HTR-8/SVneo (cell line): ENCODE measurements at places on chromosomes 7 and 10.

- no peak for DNase-seq
These were observed 224.5 kb upstream of the SEMA3E start for GRCh38 chr7:83873459-83873858.

GRCh38 chr10:119104654-119105015 is 722 bp downstream of the DENND10 start:
- DNase-seq = no peak

DNA sequence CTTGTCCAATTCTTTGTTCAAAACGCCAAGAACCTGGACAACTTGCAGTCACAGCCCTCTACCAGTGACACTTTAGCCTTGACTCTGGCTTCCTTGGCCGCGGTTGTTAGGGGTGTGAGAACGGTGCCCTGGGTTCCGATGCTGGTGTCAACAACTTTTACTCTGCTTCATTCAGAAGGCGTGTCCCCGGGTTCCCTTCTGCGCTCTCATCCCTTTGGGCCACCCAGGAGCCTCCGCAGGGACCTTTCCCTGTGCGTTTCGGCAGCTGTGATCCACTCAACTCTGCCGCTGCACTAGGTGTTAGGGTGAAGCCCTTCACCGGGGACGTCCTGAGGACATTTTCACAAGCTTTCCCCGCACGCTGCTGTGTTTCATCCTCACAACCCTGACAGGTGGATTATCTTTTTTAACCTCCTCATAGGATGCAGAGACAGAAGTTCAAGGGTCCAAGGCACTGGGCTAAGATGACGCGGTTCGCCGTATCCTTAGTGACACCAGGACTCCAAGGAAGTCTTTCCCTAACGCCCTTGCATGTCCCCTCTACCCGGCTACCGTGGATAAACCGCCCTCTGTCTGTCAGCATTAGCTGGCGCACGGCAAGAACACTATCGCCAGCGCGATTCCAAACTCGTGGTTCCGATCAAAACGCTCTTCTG is 133.5 kb upstream of the SHH start:
- no peak for DNase-seq

GRCh38 chr7:28626624-28627262 is 214.4 kb downstream of the CREB5 start:
- peak; percentile 35 for DNase-seq

GRCh38 chr7:38311329-38311937 is 38.0 kb upstream of the TARP start:
- no peak for DNase-seq

GRCh38 chr10:110017052-110017451 is 9.3 kb downstream of the ADD3 start:
- no peak for DNase-seq

DNA sequence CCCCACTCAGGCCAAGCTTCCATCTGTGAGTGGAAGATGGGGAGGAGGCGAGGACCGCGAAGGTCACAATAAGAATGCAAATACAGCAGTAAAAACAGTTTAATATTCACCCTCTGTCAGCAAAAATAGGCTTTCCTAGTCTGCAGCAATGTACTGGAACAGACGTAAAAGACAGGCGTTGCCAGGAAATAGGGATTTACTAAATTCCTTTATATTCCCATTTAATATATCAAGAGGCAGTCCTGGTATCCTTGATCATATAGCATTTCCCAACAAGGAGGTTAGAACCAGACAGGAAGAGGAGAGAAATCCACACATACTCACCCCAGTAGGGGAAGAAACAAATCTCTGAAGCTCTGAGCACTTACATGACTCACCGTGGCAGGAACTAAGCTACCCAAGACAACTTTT is 1054.9 kb upstream of the C7orf33 start:
- peak; percentile 14 for DNase-seq

- DNase-seq = no peak
These were observed 9.7 kb downstream of the MIOS start for GRCh38 chr7:7576344-7576743.

- no peak for DNase-seq
These were observed 142.4 kb upstream of the BMPER start for GRCh38 chr7:33762911-33763306.

GRCh38 chr10:129193148-129193547 is 273.9 kb upstream of the MGMT start:
- DNase-seq = no peak

- DNase-seq = no peak
These were observed 51.1 kb upstream of the TSPAN13 start for GRCh38 chr7:16702441-16702840.

- DNase-seq = no peak
These were observed 9.5 kb upstream of the RBM20 start for GRCh38 chr10:110634527-110635209.

- DNase-seq = no peak
These were observed 118.9 kb upstream of the CCDC6 start for GRCh38 chr10:60025279-60025678.

DNA sequence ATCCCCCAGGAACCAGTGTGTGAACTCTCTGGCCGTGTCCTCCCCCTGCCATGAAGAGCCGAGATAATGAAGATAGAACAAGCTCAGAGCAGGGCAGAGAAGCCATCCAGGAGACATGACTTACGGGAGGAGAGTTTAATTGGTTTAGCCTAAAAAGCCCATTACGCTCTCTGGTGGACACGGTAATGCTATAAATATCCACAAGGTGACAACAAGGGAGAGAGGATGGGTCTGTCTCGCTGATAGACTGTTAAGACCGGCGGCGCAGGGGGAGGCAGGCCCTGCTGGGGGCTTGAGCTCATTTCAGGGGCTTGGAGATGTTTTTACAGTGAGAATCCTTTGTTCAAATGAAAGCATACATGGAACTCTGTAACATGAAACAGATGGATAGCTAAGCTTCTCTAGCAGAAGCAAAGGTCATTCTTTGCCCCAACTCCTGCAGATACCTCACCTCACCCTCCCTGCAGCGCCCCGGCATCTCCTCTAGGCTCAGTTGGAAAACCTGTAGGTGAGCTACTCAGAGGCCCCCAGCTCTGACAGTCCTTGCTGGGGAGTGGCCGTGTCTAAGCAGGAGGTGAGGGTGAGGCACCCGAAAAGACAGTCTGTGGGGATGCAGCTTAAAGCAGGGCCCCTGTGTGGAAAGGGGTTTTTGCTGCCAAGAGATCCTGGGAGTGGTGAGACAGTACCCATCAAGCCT is 40.8 kb upstream of the LOXL4 start:
- DNase-seq = no peak

GRCh38 chr7:80950550-80950967 is 31.7 kb upstream of the SEMA3C start:
- no peak for DNase-seq

DNA sequence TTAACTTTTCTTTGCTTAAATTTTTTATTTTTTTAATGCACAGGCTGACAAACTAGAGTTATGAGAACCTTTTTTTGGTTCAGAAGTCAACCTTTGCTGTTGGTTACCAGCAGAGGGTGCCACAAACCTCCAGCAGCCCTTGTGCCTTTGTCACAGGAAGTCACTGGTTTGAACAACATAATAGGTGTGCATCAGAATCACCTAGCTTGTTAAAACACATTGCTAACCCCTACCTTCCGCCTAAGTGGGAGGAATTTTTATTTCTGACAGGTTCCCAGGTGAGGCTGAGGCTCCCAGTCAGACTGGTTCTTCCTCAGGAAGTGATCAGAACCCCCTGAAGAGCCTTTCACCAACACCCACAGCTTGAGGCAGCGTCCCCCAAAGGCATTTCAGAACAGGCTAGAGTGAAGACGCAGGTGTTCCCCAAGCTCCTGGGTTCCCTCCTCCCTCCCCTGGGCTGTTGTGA is 22.6 kb upstream of the VDAC2 start:
- DNase-seq = peak; percentile 61

DNA sequence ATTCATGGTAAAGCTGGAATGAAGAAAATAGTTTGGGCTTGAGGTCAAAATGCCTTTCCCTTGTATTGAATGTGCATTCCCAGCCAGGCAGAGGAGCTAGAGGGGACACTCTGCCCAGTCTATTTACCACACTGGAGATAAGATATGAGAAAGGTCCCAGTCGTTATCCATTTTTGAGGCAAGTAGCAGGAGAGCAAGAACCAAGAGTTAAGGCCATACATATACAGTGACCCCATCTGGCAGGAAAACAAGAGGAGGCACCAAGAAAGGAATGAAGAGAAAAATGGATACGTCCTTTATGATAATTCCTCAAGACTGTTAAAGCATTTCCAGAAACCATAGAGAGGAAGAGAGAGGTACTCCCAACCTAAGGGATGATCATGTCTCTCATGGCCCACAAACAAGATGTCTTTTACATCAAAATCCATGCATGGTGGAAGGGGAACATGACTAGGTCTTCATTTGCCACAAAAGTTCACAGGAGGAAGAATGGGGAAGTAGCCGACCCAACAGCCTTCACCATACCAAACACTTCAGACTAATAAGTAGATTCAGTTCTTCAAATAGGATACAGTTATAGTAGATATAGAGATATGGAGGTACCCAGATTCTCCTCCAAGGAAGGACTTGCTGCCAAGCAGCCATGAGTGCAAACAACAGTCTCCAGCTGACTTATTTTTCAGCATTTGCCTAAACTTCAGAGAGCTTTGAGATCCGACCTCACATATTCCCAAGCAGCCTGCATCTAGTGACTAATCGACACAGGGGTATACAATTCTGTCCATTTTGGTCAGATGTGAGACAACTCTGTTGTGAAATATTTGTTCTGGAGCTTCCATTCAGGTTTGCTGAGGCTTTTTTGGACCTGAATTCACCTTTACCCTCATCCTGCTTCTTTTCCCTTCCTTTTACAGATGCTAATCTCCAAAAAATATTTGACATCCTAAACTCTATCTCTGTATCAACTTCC is 61.1 kb upstream of the CCDC71L start:
- DNase-seq = no peak

DNA sequence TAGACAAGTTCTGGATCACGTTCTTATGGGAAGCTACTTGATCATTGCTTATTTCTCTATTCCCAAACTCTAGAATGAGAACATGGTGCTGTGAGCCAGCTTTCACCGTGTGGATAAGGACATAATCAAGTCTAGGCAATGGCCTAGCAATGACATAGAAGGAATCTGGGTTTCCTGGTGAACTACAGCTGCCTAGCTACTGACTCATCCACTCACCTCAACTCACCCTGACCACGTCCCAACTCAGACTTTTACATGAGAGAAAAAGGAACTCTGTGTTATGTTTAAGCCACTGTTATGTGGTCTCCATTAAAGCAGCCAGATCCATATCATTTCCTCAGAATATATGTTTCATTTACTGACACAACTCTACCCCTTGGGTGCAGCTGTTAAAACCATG is 18.8 kb upstream of the MET start:
- peak; percentile 41 for DNase-seq

- no peak for DNase-seq
These were observed 145.6 kb downstream of the ADAM12 start for GRCh38 chr10:126242397-126243260.

- no peak for DNase-seq
These were observed 8.2 kb downstream of the MINDY3 start for GRCh38 chr10:15852111-15852557.

DNA sequence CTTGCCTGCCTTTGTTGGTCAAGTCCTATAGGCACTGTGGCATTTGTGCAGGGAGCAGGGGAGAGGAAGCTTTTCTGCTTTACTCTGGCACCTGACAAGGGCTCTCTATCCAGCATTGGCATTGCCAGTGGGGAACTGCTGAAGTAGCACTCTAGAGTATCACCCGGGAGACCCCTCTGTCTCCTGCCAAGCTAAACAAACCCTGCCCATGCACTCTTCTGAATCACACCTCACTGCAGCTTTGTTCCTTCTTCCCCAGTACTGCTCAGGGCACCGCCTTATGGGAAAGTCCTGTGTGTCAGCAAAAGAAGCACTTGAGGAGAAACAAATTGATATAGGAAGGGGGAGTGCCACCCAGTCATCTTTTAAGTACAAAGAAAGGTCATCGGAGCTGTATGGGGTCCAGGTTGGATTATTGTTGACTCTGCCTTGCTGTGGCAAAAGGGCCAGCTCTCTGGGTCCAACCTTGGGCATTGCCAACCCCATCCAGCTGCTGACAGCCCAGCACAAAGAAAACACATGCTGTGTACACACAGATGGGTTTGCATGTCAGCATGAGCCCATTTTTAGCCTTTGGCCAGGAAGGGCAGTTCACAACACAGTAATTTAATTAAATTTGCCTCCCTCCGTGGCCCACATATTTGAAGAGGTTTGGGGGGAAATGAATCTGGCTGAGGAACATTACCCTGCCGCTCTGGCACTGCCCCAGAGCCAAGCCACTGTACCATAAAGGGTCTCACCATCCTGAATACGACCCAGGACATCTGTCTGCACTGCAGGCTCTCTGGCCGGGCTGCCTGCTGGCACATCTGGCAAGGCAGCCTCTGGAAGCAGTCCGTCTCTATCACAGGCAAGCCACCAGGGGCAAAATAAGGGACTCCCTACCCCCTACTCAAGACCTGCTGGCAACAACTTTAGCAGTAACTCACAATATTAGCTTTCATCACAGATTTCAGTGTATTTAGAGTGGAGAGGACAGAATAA is 13.1 kb downstream of the LRRC4 start:
- no peak for DNase-seq

DNA sequence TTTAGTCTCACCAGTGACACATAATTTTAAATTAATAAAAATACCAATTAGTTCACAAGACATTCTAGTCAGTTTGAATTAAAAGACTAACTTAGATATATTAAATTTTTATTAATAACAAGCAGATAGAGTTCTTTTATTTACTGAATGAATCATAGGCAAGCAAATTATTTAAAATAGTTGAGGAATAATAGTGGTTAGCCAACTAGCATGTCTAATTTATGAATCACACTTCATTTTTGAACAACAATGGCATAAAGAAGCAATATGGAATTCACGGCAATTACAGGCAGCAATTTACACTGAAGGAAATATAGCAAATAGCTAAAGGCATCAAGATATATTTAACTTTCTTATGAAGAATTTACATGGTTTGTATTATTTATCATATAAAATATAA is 187.0 kb upstream of the SLC26A5 start:
- DNase-seq = no peak

GRCh38 chr7:123057911-123058310 is 62.4 kb upstream of the TAS2R16 start:
- DNase-seq = no peak

- DNase-seq = no peak
These were observed 926.0 kb upstream of the C7orf33 start for GRCh38 chr7:147664541-147664940.

DNA sequence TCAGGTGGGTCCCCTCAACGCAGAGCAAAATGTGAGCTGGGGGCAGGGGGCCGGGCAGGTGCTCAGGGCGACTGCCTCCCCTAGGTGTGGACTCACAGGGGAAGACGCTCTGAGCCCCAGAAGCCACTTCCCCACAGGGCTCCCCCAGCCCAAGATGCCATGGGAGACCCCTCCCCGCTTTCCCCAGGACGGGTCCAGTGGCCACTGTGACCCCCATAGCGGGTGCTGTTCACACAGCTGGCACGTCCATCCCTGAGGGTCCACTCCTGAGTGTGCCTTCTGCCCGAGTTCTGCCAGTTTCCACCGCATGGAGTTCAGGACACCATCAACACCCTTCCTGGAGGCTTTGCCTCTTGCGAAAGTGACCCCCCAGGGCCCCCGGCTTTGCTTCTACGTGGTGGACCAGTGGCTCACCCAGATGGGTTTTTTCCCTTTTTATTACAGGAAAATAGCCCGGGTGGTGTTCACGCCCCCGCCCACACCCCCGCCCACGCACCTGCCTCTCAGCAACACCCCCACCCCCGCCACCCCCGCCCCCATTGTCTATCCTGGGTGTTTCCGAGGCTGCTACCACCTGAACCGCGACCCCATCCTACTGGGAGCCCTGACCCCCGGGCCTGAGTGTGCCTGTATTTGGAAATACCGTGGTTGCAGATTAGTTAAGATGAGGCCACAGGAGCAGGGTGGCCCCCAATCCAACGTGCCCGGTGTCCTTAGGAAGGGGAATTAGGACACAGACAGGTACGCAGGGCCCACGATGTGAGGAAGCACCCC is 32.0 kb downstream of the ADAP1 start:
- DNase-seq = no peak

GRCh38 chr7:99191869-99192596 is 15.9 kb downstream of the KPNA7 start:
- DNase-seq = no peak
